Femur (tissue), 1 donor: ENCODE measurements at places on chromosomes 4 and X.

- no peak for DNase-seq
These were observed at the start of gene FAM149A for GRCh38 chr4:186104114-186104889. Gene FAM149A, plus strand, starts transcription at chr4:186104704.

GRCh38 chrX:117010243-117010642 lies 547.5 kb upstream of the CT83 start:
- DNase-seq = no peak

DNA sequence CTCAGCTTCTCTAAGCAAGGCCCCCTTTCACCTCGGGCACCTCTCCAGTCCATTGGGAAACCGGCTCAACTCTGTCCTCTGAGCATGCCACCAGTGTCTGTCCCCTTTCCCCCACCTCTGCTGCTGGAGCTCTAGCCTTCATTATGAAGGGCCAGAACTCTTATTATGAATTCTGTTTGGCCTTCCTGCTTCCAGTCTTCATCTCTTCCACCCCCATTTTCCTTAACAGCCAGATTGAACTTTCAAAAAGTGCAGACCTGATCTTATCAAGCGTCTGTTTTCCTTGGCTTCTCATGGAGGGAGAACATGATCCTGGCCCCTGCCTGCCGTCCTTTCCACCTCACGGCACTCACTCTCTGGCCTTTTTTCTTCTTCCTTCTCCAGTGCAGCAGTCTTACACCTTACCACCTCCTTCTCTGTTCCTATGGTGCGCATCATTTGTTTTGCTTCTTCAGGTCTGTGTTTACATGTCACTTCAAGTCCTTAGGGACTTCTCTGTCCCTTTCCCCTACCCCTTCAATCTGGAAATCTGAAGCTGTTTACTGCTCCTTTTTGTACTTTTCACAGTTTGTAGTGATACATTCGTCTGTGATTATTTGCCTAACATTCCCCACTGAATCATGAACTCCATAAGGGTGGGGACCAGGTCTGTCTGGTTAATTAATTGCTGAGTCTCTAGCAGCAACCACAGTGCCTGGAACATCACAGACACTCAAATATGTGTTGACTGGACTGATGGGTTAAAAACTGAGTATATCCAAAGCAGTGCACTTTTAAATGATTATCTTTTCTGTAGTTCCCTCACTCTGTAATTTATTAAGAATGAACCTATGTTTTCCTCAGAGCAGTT lies 55.8 kb downstream of the FNIP2 start:
- no peak for DNase-seq

- no peak for DNase-seq
These were observed 186.9 kb downstream of the STK32B start for GRCh38 chr4:5238173-5238572.

- no peak for DNase-seq
These were observed 6.0 kb downstream of the GRIA3 start for GRCh38 chrX:123190096-123190495.

- no peak for DNase-seq
These were observed 80.7 kb upstream of the MAML3 start for GRCh38 chr4:140234697-140235060.

DNA sequence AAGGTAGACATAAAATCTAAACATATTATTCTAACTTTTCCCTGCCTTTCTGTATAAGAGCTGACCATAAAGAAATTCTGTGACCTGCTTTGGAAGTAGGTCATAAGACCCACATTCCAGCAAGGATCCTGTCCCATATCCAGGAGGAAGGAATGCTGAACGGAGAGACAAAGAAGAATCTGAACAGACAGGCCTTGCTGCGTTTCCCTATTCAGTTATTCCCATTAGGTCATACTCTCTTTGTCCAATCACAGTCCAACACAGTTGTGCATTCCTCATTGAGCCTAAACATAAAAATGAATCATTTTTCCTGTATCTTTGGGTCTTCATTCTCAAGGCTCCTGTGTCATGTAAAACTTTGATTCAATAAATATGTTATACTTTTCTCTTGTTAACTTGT lies 287.6 kb upstream of the TAPT1 start:
- no peak for DNase-seq

- DNase-seq = no peak
These were observed 51.0 kb downstream of the CYTL1 start for GRCh38 chr4:4968161-4968725.

DNA sequence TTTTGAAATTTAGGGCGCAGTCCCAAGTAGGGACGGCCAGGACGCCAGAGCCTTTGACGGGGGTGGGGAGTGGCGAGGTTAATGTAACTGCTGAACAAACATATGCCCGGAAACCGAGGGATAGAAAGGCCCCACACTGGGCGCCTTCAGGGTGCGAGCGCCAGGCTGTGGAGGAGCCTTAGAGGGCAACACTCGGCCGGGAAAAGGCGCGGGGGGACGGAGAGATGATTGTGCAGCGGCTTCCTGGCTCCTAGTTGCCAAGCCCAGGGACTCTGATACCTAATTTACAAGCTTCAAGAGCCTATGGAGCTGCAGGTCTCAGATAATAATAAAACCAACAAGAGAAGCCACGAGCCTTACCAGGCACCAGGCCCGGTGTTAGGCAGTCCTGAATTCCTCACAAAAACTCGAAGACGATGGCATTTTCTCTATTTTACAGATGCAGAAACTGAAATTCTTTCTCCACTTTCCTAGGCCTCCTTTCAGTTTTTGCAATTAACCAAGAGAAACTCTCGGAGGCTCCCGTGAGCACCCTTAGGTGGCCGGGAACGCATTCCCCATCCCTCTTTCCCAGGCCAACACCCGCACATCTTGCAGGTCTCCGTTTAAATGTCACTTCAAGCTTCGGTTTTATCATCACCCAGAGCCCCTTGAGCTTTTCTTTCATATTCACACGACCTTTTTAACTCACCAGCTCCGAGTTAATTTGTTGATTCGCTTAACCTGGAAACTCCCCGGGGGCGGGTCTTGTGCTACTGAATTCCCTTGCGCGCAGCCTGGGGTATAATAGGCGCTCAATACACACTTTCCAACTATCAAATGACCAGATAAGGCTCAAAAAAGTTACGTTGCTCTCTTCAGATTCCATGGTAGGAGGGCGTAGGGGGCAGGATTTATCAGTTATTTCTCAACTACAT lies 6.4 kb upstream of the GSX2 start:
- DNase-seq = no peak

DNA sequence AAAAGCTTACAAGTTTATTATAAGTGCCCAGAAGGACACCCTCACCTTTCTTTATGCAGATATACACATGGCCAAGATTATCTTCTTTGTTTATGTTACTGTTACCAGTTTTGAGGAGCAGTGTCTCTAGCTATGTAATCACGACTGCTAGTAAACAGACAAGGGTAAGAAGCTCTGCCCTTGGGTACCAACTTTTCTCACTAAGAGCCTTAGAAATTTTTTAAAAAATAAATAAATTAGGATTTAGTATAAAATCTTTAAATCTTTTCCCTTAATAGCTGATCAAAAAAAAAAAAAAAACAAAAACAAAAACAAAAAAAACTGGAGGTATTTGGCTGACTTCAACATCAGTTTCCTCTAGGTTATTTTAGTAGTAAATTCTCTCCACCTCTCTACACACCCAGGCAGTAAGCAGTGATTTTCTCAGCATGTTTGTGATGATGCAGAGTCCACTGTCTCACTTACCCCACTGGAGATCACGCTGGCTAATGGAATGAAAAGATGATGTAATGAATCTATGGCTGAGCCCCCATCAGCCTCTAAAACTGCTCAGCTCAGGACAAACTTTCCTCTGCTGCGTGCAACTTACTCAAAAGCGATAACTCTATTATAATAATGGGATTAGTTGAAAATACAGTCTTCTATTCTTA lies 125.9 kb downstream of the FRYL start:
- no peak for DNase-seq

GRCh38 chr4:40840255-40840984 lies 90.7 kb downstream of the NSUN7 start:
- DNase-seq = no peak

- peak; percentile 36 for DNase-seq
These were observed 1.2 kb downstream of the TLL1 start for GRCh38 chr4:165874072-165874790.

GRCh38 chr4:138308356-138308755 lies 66.2 kb upstream of the SLC7A11 start:
- DNase-seq = no peak

DNA sequence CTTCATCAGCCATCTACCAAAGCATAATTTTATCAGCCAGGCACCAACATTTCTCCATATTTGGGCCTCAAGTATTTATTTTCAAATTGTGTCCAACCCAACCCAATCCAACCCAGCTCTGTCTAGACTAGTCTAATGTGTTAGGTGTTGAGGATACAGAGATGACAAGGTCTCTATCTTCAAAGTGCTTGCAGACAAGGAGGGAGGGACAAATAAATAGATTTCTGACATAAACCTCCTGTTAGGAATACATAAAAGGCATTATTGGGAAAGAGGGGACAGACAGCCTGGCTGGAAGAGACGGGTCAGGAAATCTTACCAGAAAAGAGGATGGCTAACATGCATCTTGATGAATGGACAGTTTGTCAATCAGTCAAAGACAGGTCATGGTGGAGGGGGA lies 115.4 kb upstream of the RPS6KA3 start:
- DNase-seq = no peak

DNA sequence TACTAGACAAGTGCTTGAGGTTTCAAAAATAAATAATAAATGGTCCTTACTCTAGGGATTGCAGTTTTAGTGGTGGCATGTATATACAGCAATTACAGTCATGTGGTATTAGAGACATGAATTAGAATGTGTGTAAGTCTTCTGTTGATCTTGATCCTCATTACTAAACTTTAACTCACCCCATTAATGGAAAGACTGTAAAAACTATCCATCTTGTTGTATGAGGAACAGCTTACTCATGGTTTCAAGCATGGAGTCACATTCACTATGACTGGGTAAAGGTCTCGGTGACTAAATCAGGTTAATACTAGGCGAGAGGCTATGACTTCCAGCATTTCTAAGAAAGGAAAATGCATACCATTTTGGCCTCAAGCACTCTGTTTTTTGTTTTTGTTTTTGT lies 107.0 kb upstream of the HPGD start:
- no peak for DNase-seq

DNA sequence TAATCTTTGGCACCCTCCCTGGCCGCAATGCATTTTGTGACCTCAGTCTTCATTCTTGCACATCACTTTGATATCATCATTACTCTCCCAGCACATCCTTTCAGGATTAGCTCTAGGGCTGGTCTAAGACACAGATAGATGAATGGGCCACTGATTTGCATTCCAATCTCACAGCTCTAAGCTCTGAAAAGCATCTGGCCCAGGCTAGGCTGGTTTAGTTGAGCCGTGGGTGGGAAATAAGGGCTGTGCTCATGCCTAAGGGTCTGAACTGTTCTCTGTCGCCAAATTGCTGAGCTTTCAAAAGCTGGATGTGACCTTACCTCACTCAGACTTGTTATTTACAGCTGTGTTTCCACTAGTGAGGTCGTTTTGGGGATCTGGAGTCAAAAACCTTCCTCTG lies 30.0 kb upstream of the SLC9A7 start:
- DNase-seq = no peak

DNA sequence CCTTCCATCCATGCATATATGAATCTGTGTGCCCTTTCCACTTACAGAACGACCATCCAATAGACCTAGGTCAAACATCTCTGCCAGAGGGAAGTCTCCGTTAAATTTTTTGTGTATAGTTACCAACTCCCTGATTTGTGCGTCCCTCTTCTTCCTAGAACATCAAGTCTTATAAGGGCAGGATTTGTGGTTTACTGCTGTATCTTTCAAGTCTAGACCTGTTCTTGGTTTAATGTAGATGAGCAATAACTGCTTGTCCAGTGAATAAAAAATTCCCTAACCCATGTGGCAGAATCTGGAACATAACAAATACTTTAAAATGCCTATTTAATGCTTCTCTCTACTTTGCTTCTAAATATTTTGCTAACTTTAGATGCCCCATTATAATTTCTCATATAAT lies 988.8 kb downstream of the RAPGEF2 start:
- no peak for DNase-seq

- no peak for DNase-seq
These were observed 179.7 kb upstream of the NDST4 start for GRCh38 chr4:115293093-115293462.

DNA sequence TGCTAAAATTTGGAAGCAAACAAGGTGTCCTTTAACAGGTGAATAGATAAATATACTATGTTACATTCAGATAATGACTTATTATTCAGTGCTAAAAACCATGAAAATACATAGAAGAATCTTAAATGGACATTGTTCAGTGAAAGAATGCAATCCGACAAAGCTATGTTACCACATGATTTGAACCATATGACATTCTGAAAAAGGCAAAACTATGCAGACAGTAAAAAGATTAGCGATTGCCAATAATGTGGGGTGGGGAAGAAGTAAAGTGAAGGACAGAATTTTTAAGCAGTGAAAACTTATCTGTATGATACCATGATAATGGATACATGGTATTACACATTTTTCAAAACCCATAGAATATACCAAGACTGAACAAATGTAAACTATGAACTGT lies 926.9 kb downstream of the FAT4 start:
- no peak for DNase-seq

DNA sequence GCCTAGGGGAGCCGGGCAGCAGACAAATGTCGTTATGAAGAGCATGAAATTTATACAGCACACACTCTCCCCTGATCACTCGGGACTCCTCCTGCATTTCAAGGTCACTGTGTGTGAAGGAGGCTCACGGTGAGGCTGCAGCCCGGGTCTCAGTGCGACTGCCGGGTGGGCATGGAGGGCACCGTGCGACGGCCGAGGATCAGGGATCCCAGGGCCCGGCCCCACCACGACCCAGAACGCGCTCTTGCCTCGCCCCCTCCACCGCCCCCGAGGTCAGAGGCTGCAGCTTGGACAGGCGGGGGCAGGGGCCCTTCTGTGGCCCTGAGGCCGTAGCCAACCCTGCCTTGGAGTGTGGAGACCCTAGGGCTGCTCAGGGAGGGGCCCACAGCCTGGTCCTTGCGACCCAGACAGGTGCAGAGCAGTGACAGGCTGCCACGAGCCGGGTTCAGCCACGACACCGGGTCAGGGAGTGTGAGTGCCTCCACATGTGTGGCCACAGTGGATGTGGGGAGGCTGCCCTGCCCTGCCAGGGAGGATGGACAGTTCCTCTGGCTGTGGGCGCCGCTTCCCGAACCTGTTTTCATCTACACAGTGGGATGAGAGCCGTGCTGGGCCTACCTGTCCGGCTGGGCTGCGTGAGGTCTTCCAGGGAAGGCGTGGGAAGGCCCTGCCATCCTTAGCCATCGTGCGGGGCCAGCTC lies 89.3 kb upstream of the NKX1-1 start:
- no peak for DNase-seq

GRCh38 chrX:136321532-136321931 lies 20.8 kb downstream of the ADGRG4 start:
- DNase-seq = no peak

DNA sequence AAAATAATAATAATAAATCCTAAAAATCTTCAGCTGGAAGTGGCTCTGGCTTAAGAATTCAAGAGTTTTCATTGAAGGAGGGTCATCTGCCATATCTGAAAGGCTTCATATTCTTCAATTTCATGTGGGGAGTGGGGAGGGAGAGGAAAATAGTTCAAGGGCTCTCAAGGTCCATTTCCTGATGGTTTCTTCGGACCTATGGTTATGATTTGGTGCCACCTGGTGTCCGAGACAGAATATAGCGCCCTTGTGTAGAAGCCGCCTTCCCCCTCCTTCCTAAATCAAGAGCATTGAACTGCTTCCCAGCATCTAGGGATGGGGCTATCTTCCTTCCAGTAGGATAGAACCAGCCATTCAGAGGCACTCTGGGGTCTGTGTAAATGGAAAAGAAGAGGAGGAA lies 34.3 kb downstream of the NLGN3 start:
- DNase-seq = peak; percentile 59

- no peak for DNase-seq
These were observed 20.4 kb downstream of the USP46 start for GRCh38 chr4:52638717-52639116.
